ENCODE measurements at places on chromosomes 3 and 15. TPM values are rescaled to one million over a fixed set of nuclear protein-coding genes. Genes with fewer than 3 reads are reported as not detected.

DNA sequence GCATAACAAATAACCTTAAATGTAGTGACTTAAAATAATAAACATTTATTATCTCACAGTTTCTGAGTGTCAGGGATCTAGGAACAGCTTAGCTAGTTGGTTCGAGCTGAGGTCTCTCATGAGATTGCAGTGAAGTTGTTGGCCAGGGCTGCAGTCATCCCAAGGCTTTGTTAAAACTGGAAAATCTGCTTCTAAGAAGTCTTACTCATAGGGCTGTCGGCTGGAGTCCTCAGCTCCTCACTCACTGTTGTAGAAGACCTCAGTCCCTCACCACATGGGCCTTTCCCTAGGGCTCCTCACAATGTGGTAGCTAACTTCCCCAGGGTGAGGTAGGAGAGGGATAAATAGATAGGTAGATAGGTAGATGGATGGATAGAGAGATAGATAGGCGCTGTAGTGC, 20.8 kb upstream of the SLC7A14 start:
- peak; percentile 21 for DNase-seq

- peak; percentile 6 for DNase-seq
These were observed 25.5 kb upstream of the ESYT3 start for GRCh38 chr3:138408751-138409570.

DNA sequence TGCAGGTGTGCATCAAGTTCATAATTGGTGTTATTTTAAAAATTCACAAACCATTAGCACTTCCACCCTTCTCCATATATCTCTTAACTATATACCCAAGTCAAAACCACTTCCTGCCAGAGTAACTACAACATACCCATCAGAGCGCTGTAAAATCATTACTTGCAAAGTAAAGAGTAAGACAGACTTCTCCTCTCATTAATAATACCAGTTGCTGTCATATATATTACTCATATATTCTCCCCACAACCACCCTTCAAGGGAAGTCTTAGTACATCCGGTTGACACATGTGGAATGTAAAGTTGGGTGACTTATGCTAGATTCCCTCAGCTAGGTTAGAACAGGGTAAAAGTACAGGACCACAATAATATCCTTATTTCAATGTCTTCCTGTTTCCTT, 5.6 kb downstream of the TERC start:
- DNase-seq, result peak; percentile 75

- no peak for DNase-seq
These were observed 78.5 kb downstream of the TMCO5A start for GRCh38 chr15:38012894-38013293.

DNA sequence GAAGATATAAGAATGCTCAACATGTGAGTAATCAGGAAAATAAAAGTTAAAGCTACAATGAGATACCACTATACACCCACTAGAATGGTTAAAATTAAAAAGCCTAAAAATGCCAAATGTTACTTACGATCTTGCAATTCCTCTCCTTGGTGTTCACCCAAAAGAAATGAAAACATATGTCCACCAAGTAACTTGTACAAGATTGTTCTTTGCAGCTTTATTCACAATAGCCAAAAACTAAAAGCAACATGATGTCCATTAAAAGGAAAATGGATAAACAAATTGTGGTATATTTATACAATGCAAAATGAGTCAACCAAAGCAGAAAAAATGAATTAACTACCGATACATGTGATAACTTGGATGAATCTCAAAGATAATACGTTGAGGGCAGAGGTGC, 301.6 kb upstream of the THBS1 start:
- DNase-seq, result peak; percentile 69

GRCh38 chr3:119418641-119419040, 44.8 kb downstream of the TMEM39A start:
- DNase-seq, result peak; percentile 66

DNA sequence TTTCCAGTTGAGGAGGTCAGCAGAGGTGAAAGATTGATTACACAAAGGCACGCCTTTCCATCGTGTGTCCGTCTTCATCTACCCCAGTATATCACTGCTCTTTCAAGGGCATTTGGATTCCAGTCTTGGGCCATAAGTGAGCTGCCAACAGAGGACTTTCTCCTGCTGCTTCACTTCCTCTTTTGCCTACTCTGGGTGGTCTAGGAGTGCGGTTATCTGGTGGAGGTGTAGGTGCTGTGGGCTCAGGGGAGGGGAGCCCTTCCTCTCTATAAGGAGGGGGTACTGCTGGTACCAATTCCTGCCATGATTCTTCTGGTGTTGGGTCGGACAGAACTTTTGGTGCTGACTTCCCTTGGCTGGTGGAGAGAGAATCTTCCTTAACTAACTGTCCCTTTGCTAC, 83.1 kb upstream of the VEPH1 start:
- DNase-seq, result no peak

- DNase-seq, result no peak
These were observed 10.7 kb upstream of the VPS8 start for GRCh38 chr3:184801241-184801785.

ARHGEF3 gene
- 2.3 TPM for total RNA-seq

DNA sequence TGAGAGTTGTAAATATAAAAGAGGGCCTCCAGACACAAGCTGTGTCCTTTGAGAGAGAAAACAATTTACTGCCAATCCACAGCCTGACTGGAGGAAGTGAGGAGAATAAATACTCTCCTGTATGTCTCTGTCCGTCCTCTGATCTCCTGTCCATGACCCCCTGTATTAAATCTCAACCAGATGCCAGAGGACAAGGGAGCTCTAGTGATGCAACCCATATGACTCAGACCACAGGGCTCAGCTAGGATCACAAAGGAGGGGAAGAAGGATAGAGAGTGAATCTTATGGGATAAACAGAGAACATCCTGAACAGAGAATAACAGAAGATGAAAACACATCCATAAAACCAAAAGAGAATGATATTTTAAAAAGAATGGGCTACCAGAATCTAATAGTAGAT, 482.6 kb downstream of the PLOD2 start:
- DNase-seq, result no peak

DNA sequence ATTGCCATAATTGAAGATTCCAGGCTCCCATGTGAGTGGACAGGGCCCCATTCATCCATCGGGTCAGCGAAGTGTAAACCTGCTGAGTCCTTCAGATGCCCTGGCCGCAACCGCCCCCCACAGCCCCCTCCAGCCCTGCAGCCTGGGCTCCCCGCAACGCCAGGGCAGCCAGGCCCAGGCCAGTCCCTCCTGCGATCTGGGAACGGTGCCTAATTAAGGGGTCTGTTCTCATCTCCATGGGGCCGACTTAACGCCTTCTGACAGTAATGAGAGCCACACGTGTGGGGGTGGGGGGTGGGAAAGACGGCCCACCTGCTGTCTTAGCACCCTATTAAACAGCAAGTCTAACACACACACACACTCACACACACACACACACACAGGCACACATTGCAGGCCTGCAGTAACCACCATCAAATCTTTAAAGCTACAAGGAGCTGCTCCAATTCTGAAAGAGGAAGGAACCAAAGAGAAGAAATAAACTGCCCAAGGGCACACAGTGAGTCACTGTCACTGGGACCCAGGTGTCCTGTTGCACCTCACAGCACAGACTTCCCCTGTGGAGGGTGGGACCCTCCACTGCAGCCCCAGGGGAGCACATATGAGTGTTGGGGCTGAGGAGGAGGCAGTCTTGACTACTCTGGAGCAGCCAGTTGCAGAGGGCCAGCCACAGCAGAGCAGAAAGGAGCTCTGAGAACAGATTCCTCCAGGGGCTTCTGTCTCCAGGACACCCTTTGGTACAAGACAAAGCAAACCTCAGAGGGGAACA, 31.8 kb upstream of the HES1 start:
- DNase-seq, result no peak

DNA sequence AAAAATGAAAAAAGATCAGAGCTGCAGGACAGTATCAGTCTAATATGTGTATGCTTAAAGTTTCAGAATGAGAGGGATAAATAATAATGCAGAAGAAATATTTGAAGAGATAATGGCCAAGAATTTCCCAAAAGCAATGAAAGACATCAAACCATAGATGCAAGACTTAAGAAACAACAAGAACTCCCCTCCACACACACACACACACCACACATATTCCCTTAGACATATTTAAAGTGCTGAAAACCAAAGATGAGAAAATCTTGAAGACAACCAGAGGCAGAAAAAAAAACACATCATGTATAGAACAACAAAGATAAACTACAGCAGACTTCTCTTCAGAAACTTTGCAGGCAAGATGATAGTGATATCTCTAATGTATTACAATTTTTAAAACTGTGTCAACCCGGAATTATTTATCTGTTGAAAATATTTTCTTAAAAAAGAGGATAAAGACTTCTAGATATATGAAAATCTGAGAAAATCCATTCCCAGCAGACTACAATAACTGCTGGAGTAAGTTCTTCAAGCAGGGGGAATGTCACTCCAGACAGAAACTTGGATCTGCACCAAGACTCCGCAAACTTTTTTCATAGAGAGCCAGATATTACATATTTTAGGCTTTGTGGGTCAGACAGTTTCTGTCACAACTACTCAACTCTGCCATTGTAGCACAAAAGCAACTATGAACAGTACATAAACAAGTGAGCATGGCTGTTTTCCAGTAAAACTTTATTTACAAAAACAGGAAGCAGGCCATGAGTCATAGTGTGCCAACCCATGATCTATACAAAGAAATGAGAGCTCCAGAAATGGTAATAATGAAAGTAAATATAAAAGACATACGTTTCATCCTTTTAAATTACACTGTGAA, 223.4 kb upstream of the CGNL1 start:
- peak; percentile 70 for DNase-seq

FETUB gene
- total RNA-seq, result not detected

- no peak for DNase-seq
These were observed 522.2 kb upstream of the SUCLG2 start for GRCh38 chr3:68176600-68176999.

GRCh38 chr3:165233501-165234195, 37.5 kb upstream of the SLITRK3 start:
- no peak for DNase-seq

ATP13A5 gene
- not detected for total RNA-seq

- DNase-seq, result no peak
These were observed 16.2 kb upstream of the CLEC3B start for GRCh38 chr3:45009868-45010267.

DNA sequence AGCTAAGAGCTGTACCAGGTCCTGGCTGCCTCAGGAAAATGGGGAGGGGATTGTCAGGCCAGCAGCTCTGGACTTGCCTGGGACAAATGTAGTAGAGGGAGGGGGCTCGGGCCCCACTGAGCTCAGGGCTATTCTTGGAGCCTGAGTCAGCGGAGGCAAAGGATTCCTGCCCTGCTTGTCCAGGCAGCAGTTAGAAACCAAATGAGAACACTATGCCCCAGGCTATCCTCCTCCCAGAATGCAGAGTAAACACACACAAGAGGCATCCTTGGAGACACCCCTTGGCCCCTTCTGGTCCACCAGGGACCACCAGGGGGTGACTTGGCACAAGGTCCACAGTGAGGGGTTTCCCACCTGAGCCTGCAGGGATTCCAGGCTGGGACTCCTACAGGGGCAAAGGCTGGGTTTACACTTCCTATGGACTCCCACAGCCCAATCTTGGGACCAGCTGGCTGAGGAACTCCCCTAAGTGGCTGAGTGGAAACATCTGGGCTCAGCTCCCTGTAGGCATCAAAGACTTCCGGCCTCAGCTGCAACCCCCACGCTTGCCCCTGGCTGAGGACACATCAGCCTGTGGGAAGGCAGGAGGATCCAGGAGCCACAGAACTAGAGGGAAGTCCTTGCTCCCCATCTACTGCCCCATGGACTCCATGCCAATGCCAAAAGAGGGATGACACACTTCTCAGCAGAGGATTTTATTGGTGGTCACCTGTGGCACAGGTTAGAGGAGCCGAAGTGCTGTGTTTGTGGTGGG, 3.4 kb upstream of the COL7A1 start:
- DNase-seq, result peak; percentile 94

CHL1 gene
- total RNA-seq, result 1.6 TPM

GRCh38 chr3:56616478-56617006, 59.6 kb downstream of the CCDC66 start:
- DNase-seq, result no peak

DNA sequence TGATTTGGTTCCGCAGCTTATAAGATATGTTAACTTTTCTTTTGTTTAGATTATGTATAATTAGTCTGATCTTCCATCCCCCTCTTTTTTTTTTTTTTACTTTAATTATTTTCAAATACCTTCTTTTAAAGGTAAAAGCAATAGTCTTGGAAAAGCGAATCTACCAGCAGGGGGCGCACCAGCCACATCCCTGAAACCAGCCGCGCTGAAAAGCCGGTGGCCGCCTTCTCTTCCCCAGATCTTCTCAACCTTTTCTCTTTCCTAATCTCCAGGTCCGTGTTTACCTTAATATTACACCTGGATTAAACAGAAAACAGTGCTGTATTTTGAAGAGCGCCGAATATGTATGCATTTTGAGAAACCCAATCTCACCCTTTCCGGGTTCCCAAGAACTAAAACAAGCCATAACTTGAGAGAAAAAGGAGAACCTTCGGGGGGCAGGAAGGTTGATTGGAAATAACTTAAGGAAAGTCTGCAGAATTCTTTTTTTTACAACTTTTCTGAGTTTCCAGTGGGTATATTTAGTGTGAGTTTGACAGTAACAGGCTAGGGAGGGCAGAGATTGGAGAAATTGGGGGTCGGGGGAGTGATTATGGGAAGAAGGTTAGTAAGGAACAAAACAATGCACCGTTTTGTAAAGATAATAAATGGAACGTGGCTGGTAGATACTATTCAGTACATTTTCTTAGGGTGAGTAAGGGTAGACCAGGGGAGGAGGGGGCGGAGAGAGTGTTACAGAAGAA, 2.0 kb upstream of the SOX2 start:
- peak; percentile 44 for DNase-seq

GADL1 gene
- not detected for total RNA-seq

DNA sequence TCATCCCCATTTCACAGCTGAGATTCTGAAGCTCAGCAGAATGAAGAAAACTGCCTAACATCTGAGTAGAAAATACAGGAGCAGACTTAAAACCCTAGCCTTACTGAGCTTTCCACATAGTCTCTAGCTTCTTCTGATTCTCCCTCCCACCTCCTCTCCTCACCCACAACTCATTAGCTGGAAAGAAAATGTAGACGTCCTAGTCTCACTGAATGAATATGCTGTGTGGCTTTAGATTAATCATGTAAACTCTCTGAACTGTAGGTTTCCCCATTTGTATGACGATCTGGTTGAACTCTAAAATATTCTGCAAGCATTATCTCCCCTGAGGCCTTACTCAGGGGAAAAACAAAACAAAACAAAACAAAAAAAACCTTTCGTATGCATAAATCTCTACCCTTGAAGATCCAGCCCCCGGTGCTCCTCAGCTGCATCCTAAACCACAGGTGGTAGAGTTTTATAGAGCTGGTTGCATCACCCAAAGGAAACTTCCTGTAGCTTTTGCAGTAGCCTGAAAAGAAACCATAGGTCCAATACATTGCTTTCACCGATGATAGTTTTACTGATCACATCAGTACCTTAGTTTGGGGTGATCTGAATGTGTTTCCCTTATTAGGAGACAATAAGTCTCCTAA, 40.6 kb downstream of the FOXB1 start:
- no peak for DNase-seq

GRCh38 chr15:32943711-32944110, 225.9 kb downstream of the GREM1 start:
- peak; percentile 37 for DNase-seq

- DNase-seq, result no peak
These were observed 83.5 kb downstream of the MEGF11 start for GRCh38 chr15:66170042-66170441.

All from IMR-90 (cell line).